ENCODE measurements at places on chromosomes 6 and 20.
A peak's percentile ranks its signal among the peaks of the same experiment; 100 is the strongest.

- no peak for DNase-seq
These were observed 29.5 kb downstream of the EEF1A1 start for GRCh38 chr6:73491377-73491776.

GRCh38 chr20:36824142-36824940 is 50.8 kb upstream of the DSN1 start:
- no peak for DNase-seq

GRCh38 chr6:151241853-151242252 is 2.1 kb downstream of the AKAP12 start:
- no peak for DNase-seq

DNA sequence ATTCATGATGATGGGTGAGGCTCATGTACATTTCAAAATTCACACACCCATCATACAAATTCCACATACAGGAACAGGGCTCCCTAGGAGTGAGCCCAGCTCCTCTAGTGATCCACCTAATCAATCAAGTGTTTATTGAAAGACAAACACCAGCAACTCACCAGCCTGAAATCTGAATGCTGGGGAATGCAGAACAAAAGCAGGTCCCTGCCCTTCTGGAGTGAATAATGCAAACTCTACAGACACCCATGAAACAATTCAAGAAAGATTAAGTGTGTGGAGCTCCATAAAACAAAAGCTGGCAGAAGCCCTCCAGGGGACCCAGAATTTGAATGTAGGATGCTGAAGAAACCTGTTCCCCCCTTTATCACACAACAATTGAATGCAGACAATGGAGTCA is 396.7 kb upstream of the JARID2 start:
- DNase-seq: no peak

DNA sequence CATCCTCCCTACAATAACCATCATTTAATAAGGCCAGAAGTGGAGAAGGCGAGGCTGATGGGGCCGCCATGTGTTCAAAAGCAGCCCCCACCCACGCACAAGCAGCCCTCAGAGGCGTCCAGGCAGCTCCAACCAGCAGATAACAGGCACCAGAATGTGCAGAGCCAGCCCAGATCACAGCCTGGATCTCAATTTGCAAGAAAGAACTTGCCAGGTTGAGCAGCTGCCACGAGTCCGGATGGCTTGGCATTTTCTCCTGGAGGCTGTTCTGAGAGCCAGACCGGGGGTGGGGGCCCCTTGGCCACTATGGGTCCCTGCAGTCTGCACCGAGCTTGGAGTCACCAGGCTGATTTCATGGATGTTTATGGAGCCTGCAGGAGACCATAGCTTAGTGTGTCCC is 338.1 kb downstream of the PREX1 start:
- DNase-seq: no peak

DNA sequence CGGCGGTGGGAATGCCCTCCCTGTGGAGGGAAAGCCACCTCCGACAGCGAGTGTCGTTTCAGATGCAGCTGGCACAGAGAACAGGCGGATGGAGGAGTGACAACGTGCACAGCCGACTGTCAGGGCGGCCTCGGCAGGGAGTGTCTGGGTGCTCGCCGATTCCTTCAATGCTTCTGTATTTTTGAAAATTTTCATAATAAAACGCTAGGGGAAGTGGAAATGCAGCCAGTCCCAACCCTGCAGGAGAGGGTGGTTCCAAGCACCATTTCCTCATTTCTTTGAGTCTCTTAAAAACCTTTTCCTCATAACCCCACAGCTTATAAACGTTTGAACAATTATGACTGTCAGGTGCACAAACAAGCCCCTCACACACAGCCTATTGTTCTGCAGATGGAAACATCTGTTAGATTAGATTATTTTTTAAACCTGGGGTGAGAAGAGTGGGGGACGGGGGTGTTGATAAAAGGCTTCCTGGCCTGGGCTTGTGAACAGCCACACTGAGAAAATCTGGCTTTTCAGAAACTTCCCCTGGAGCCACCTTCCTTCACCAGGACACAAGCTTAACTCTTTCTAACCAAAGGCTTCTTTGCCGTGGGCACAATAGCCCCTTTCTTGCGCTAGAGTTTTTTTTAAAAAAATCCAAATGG is 228.9 kb downstream of the ANKRD60 start:
- no peak for DNase-seq

- peak; percentile 70 for DNase-seq
These were observed 32.5 kb upstream of the PIM1 start for GRCh38 chr6:37137201-37138090.

GRCh38 chr6:110617057-110617456 is 140.6 kb upstream of the SLC22A16 start:
- no peak for DNase-seq

GRCh38 chr20:63578224-63579016 is 4.4 kb upstream of the HELZ2 start:
- DNase-seq: no peak

DNA sequence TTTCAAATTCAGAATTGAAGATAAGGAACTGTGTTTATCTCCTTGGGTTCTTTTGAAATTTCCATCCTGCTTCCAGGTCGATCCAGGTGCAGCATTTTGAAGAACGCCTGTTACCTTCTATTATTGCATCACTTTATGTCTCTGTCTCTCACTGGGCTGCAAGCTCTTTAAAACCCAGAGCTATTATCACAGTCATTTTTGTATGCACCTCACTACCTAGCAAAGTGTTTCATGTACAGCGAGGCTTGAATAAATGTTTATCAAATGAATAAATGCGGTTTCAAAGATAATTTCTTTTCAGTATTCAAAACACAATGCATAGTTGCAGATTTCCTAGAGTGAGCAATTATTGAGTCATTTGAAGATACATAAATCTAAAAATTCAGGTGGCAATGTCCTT is 34.2 kb downstream of the GFOD1 start:
- DNase-seq: no peak

DNA sequence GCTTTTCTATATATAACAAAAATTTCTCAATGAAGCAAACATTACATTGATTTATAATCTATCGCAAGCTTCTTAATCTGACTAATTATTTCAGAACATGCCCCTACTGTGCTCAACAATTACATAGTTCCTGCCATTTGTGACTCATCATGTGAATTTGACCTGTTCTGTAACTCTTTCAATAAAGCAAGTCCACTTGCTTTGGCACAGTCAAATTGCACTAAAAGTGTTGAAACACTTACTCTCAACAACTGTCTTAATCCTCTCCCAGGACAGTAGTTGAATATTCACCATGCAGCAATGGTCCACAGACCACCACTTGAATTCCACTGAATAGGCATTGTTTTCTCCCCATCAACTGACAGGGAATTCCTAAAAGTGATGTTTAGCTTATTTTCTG is 67.7 kb upstream of the SPTLC3 start:
- DNase-seq: no peak

DNA sequence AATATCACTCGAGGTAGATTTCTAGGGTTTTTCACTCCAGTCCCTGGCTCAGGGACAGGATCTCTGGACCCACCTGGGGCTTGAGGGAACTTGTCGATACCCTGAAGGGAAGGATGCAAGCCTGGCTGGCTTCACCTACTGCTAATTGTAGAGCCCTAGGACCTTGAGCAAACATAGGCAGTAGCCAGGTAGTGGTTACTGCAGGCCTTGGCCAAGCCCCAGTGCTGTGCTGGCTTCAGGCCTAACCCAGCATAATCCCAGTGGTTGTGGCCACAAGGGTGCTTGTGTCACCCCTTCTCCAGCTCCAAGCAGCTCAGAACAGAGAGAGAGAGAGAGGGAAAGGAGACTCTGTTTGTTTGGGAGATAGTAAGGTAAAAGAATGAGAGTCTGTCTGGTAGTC is 5.8 kb upstream of the MCM9 start:
- DNase-seq: no peak

DNA sequence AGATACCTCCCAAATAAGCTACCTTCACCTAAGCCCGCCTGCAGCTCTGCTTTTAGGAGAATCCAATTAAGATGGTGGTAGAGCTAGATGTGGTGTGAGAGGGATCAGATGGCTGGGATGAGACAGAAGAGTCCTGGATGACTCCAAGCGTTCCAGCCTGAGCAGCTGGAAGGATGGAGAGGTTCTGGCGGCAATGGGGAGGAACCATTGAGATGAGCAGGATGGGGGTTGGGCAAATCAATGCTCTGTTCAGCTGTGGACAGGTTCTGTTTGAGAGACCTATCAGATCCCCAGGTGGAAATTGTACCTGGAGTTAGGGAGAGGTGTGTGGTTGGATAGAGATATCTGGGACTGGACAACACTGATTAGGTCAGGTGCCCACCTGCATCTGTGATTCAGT is 23.0 kb downstream of the PHACTR3 start:
- DNase-seq: no peak

GRCh38 chr6:32158052-32158451 is 4.1 kb downstream of the PPT2 start:
- no peak for DNase-seq

DNA sequence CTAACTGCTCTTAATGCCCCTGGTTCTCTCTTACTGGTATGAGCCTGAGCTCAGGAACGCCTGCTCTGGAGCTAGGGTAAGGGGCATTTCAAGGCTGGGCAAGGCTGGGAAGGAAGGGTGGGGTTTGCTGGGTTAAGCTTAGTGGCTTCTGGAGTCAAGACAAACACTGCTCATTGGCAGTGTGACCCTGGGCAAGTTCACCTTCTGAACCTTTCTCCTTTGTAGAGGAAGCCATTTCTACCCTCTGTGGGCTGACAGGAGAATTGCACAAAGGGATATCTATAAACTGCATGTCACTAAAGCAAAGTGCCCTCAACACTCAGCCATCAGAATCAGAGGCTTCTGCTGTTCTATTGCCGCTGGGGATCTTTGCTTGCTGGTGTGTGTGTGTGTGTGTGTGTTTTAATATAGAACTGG is 20.3 kb upstream of the LRRN4 start:
- peak; percentile 58 for DNase-seq

- no peak for DNase-seq
These were observed 128.2 kb upstream of the ADGRB3 start for GRCh38 chr6:68506911-68507310.

GRCh38 chr6:111764238-111765175 is 108.7 kb downstream of the FYN start:
- DNase-seq: no peak

DNA sequence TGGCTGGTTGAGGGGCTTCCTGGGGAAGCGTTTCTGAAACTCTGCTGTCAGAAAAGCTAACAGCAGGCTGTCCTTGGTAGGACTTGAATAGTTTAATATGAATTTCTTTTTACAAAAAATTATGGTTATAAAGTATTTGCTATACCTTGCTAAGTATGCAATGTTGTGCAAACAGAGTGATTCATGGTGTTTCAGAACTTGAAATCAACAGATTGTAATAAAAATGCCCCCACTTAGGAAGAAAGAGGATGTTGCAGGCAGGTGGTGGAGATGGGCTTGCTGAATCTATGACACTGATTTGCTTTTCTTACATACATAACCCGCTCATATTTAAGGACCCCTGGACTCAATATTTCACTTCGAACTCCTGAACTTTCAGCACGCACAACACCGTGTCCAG is 211.6 kb downstream of the THBS2 start:
- no peak for DNase-seq

- DNase-seq: no peak
These were observed 24.0 kb upstream of the GTSF1L start for GRCh38 chr20:43750774-43751166.

GRCh38 chr20:57648878-57649616 is 28.8 kb upstream of the ZBP1 start:
- no peak for DNase-seq

GRCh38 chr6:144675231-144675861 is 390.2 kb downstream of the UTRN start:
- no peak for DNase-seq

- no peak for DNase-seq
These were observed 119.0 kb downstream of the EYA4 start for GRCh38 chr6:133360194-133360593.

All from SK-N-DZ (cell line).